ENCODE measurements at places on chromosomes 5 and 9.

DNA sequence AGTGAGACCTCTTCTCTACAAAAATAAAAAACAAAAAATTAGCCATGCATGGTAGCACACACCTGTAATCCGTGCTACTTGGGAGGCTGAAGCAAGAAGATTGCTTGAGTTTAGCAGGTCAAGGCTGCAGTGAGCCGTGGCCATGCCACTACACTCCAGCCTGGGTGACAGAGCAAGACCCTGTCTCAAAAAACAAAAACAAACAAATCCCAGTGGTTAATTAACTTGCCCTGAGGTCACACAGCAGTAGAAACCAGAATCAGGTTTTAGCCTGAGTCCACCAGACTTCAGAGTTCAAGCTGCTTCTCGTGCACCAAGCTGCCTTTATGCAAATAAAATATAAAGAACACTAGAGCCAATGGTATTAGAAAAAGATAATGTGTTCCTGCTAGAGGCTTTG lies 169.7 kb downstream of the GOLPH3 start:
- no peak for DNase-seq

- DNase-seq: no peak
Observed at GRCh38 chr5:148844433-148845280, 18.2 kb downstream of the ADRB2 start.

- DNase-seq: no peak
Observed at GRCh38 chr5:132134384-132134783, 60.8 kb downstream of the CSF2 start.

GRCh38 chr5:157312492-157312891 lies 46.6 kb downstream of the CYFIP2 start:
- DNase-seq: peak; percentile 29

DNA sequence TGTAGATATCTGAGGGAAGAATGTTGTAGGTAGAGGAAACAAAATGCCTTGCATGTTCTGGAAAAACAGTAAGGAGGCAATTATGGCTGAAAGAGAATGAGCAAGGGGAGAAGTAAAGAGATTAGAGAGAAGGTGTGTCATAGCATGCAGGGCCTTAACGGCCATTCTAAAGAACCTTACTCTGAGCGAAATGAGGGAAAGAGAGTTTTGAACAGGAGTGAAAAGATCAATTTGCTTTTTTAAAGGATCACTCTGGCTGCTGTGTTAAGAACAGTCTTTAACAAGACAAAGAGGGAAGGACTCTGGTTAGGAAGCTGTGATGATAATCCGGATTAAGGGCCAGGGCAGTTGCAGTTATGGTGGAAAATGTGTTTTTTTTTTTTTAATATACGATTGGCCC lies 22.6 kb downstream of the PTBP3 start:
- DNase-seq: no peak

DNA sequence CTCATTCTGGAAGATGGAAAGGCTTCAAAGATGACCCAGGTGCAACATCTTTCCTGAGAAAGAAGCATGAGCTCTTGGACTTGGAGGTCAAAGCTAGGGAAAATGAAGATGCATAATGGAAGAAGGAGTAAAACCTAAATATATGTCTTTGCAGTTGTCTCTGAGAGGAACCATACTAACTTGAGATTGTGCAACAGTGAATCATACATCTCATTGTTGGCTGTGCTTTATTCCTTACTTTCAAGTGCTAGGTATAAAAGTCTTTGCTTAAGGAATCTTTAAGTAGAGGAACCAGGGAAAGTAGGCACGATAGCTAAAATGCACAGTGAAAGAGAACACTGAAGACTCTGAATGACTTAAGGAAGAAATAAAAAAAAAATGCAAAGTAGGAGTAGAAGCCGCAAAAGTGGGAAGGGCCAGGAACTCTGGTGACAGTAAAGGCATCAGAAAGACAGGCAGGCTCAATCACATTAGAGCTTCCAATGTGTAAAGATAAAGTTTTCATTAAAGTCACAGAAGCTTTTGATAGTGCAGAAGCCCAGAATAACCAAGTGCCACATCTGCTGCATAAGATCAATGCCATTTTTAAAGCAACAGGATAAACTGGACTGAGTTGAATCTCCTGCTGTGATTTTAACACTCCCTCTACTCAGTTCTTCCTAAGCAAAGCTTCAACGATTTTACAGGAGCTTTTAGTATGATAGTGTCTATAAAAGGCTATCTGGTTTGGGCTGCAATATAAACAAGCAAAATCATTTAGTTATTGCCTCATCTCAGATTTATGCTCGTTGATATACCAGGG lies 432.3 kb upstream of the EDIL3 start:
- no peak for DNase-seq

- DNase-seq: no peak
Observed at GRCh38 chr5:98975223-98975622, 46.4 kb upstream of the CHD1 start.

DNA sequence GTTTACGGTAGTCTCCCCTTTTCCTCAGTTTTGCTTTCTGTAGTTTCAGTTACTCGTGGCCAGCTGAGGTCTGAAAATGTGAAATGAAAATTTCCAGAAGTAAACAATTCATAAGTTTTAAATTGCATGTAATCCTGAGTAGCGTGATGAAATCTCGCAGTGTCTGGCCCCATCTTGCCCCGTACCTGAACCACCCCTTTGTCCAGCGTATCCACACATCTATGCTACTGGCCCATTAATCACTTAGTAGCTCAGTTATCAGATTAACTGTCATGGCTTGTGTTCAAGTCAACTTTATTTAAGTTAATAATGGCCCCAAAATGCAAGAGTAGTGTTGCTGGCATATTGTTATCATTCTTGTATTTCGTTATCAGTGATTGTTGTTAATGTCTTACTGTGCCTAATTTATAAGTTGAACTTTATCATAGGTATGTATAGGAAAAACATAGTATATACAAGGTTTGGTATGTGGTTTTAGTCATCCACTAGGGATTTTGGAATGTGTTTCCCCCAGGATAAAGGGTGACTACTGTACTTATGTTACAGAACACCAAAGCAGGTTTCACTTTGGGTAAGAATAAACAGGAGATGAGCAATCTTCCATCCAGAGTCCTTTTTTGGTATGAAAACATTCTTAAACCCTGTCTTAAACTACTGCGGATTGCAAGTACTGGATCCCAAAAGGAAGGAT lies 118.4 kb upstream of the KCNN2 start:
- DNase-seq: no peak

DNA sequence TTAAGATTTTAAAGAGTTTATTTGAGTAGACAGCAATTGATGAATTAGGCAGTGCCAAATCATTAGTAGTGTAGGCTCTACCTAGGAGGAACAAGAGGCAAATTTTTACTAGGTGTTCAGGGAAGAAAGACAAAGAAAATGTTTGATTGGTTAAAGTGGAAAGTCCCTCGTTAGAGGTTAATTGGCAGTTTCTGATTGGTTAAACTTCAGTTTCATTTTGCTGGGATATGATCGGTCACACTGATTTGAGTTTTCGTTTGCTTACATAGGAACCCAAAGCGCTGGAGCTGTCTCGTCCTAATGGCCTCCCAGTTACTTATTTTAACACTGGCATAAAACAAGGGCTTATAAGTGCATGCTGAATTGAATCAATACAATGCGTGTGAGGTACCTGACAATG lies 15.1 kb downstream of the DMAC1 start:
- DNase-seq: no peak

DNA sequence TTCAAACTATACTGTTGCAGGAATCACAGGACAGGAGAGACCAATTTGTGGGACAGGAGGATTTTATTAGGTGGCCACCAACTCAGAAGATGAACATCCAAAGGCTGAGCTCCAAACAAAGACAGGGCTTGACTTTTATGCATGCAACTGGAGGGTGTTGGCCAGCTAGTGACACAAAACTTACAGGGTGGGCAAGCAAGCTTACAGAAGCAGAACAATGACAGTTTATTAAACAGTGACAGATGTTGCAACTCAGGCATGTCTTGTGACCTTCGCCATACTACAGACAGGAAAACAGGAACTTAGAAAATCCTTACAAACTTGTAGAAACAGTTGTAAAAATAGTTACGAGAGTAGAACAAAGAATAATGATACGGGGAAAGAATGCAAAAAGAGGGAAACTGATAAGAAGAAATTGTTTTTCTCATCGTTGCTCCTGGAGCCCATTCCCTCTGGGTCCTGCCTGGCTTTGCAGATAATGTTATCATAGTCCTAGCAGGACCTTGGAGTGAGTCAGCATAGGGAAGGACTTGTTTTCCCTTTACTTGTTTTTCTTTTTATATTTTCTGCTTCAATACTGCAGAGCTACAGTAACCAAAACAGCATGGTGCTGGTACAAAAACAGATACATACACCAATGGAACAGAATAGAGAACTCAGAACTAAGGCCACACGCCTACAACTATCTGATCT lies 2083.0 kb upstream of the ACO1 start:
- DNase-seq: no peak

GRCh38 chr9:116190637-116191396 lies 37.2 kb downstream of the PAPPA start:
- DNase-seq: no peak

- no peak for DNase-seq
Observed at GRCh38 chr5:17190242-17190778, 27.1 kb upstream of the BASP1 start.

GRCh38 chr9:138047469-138048040 lies 170.0 kb downstream of the CACNA1B start:
- no peak for DNase-seq

- DNase-seq: no peak
Observed at GRCh38 chr5:126799780-126800179, 22.8 kb downstream of the LMNB1 start.

DNA sequence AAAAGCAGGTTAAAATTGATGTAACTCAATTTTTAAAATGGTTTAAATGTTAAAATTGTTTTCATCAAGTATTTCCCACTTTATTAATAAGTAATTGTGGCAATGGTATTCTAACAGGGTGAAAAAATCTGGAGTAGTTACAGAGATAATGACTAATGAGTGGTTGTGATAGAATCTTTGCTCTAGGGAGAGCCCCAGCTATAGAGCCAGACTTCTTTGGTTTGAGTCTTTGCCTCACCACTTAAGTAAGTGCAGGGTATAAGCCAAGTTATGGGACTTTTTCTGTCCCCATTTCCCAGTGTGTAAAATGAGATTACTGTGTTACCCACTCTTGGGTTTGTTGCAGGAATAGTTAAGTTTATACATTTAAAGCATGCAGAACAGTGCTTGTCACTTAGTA lies 158.1 kb downstream of the FER start:
- DNase-seq: no peak

DNA sequence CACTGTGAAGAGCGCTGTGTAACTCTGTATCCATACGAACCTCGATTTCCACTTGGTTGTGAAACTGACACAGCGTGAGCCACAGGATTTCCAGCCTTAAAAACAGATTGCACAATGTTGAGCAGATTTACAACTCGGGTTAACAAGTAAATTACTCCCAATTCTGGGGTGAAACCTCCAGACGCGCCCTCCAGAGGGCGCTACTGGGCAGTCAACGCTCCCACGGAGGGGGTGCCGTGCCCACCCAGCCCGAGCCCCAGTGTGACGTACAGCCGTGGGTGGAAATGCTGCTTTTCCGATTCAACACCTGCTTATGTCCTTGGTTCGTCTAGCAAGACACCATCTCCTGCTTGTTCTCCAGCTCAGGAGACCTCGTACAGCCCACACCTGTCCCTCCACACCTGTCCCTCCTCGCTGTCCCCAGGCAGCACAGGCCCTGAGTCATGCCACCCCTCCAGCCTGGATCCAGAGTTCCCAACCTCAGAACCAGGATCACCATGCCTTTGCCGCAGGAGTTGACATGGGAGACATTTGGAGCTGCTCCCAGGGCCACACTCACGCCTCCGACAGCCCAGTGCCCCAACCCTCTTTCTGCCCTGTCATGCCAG lies 34.4 kb upstream of the SLC6A3 start:
- no peak for DNase-seq

GRCh38 chr5:112293587-112293986 lies 125.5 kb downstream of the EPB41L4A start:
- DNase-seq: no peak

GRCh38 chr5:96602776-96603175 lies 59.4 kb upstream of the CAST start:
- DNase-seq: no peak

DNA sequence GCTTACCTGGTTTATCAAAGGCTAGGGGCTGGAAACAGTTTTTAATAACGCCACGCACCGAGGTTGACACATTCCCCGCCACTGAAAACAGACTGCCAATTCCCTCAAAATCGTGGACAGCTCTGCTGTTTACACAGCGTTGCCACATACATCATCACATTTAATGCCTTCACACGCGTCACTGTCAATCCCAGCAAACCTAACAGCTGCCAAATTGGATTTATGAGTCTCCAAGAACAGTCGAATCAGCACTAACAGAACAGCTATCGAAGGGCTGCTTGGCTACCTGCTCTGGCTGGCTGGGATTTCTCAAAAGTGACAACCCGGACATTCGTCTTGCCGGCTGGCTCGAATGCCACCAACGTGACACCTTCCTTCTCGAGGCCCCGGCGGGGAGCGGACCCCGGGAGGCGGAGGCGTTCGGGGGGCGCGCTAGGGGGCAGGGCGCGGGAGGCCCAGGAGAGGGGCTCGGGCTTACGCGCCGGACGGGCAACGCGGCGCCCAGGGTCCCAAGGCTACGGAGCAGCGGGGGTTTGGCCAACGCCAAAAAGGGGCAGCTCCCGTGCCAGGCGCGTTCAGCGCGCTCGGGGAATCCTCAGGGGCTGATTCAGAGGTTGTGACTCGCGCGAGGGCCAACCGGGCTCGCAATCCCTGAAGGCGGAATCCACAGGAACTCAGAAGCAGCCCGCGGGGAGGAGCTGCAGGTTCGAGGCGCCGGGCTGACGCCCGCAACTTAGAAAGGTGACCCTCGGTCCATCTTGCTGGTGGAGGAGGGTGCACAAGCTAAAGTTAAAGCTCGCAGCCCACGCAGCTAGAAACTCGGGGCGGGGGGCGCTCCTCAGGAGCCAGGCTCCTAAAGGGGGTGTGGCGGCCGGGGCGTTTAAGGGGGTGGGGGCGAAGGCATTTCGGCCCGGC lies 1.2 kb downstream of the CDC14B start:
- no peak for DNase-seq

GRCh38 chr5:58066076-58066475 lies 393.8 kb downstream of the PLK2 start:
- DNase-seq: no peak

DNA sequence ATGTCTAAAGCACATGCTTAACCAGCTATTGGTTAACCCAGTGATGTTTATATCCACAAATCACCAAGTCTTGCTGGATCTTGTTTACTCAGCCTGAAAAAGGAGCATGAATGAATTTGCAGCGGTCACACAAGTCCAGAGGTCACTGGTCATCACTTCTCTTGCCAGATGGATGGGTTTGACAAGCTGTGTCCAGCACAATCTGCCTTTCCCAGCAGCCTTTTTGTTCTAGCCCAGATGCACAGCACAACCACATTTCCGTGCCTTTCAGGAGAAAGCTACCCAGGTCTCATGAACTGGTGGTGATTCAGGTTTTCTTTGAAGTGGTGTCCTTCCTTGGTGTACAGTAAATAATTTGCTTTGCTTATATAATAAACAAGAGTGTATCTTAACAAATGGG lies 32.1 kb downstream of the TMEM252 start:
- no peak for DNase-seq

- DNase-seq: no peak
Observed at GRCh38 chr5:173014671-173015070, 31.1 kb downstream of the ATP6V0E1 start.
